ENCODE measurements at places on chromosomes 6 and 20. TPM values are rescaled to one million over a fixed set of nuclear protein-coding genes. Genes with fewer than 3 reads are reported as not detected.
A peak's percentile ranks its signal among the peaks of the same experiment; 100 is the strongest.

Gene BPIFB1
- total RNA-seq: not detected

- no peak for DNase-seq
These were observed 338.3 kb upstream of the CHD6 start for GRCh38 chr20:41956338-41957074.

Gene FAM217A
- total RNA-seq: not detected

- no peak for DNase-seq
These were observed 237.6 kb downstream of the PACRG start for GRCh38 chr6:162965366-162965765.

Gene NPBWR2
- not detected for total RNA-seq

Gene MCHR2
- total RNA-seq: not detected

DNA sequence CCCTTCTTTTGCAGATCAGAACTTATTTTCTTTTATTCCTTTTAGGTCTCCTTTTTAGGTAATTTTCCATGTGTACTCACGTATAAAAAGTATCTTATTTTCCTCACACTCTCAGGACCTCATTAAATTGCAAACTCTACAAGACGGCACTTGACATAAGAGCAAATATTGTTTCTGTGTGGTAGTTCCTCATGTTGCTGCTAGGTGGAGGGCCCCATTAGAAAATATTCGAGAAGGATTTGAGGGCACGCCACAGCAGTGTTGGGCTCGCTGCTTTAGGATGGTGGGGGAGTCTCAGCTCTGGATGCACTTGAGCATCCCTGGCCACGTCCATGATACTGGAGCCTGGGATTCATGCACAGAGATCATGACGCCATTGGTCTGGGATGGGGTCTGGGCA, 64.9 kb upstream of the ZFP64 start:
- DNase-seq: no peak

DNA sequence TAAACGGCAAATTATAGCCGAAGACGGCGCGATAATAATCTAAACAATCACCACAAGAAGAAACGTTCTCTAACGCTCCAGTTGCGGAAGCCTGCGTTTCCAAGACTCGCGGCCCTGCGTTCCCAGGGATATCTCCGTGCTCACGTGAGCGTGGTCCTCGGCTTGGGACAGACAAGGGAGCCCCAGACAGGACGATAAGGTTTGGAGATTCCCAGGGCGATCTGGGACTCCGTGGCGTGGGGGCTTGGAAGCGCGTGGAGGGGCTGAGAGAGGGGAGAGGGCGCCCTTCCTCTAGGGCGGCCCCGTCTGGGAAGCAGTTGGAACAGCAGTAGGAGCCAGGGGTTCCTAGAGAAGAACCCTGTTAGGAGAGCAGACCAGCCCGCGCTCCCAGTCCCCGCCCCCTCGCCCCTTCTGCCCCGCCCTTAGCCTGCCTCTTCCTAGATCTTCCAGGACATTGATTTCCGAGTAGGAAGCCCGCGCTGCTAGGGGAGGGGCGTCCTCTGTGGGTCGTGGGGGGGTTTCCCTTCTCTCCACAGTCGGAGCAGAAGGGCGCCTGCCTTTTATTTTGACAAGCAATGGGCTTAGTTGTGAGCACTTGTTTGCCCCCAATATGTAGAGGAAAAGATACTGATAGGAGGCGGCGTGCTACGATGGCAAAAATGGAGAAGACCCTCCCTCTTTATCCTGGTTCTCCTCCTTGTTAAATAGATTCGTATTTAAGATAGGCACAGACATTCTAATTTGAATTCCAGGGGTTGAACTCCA, 10.6 kb downstream of the NRN1 start:
- DNase-seq: no peak

- DNase-seq: peak; percentile 19
These were observed 782 bp downstream of the MAP3K5 start for GRCh38 chr6:136791296-136792094.

- no peak for DNase-seq
These were observed 46.2 kb downstream of the SNRNP48 start for GRCh38 chr6:7636151-7636550.

Gene ZBTB9
- total RNA-seq: 5.2 TPM

- DNase-seq: peak; percentile 37
These were observed 374.1 kb upstream of the MANEA start for GRCh38 chr6:95203153-95203754.

Gene NFATC2
- total RNA-seq: 1.1 TPM

Gene HLA-C
- 84.6 TPM for total RNA-seq

DNA sequence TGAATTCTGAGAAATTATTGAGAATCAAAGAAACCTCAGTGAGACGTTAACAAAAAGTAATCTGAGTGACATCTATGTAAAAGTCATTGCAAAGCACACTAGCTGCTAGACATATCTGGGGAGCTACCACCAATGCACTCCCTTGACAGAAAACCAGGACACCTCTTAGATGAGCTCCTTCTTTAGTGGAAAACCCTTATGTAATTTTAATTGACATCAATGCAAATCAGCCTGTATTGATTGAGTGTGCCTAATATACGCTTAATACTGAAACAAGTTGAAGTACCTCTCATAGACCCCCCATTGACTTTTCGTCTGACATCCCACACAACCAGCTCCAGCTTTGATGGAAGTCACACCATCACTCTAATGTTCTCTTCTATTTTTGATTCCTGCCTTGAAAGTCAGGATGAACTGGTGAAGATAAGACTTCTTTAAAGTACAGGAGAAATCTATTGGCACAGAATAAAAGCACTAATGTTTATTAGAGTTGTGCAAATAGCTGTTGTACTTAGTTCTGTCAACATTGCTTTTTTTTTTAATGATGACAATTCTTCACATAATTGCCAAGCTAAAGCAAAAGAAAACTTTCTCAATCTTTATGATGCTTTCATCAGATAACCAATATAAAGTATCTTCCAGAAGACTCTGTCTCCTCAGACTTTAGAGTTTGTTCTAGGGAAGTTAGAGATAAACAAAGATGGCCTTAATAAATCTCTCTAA, 98.0 kb upstream of the FAM8A1 start:
- DNase-seq: no peak

- no peak for DNase-seq
These were observed 305.8 kb upstream of the PRDM1 start for GRCh38 chr6:105780146-105780860.

DNA sequence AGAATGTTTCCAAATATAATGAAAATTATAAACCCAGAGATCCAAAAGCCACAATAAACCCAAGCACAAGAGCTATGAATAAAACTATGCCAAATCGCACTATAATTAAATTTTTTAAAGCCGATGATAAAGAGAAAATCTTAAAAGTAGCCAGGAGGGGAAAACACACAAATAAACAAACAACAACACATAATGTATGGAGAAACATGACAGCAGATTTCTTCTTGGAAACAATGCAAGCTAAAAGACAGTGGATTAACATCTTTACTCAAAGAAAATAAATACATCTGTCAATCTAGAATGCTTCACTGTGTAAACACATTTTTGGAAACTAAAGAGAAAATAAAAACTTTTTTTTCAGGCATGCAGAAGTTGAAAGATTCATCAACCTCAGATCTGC, 80.3 kb upstream of the RNF24 start:
- DNase-seq: no peak

Gene CYP39A1
- total RNA-seq: 10.6 TPM

DNA sequence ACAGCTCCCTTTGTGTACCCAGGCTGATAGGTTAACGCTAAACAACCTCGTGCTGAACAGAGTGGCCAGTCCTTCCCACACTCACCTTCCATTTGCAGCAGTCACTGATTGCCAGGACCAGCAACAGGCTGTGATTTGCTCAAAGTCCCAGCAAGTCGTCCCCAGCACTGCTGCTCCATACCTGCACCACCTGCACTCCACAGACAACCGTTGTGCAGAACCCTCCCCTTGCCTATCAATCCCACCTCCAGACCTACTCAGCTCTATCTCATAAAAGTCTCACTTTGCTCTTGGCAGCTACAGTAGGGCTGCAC, 43.1 kb upstream of the SCML4 start:
- DNase-seq: no peak

Measured in NCI-H460 (cell line).